ENCODE measurements at places on chromosomes 3 and 15. TPM values are rescaled to one million over a fixed set of nuclear protein-coding genes. Genes with fewer than 3 reads are reported as not detected.
A peak's percentile ranks its signal among the peaks of the same experiment; 100 is the strongest.

DNA sequence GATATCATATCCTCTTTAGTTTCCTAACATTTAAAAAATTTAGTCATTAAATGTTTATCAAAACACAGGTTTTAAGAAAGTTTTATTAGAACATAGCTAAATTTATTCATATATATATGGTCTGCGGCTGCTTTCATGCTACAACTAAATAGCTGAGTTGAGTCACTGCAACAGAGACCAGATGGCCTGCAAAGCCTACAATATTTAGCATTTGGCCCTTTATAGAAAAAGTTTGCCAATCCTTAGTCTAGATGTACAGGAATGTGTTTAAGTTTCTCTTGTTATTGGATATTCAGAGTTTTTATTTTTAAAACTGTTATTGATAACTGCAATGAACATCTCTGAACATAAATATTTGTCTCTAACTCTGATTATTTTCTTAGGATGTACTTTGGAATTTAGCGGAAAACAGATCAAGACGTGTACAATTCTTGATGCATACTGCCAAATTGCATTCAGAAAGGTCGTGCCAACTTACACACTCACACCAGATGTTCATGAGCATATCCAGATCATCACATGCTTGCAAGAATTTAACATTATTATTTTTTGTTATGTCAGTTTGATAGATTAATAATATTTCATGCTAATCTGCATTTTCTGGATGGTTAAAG lies 157.9 kb downstream of the STAC start:
- DNase-seq = no peak
- no peaks in the 10 kb centered on the region for H3K4me1 ChIP-seq
- no peak overlapping the region for H3K4me3 ChIP-seq
- H3K27ac ChIP-seq = no peak overlapping the region
- H3K36me3 ChIP-seq = no peaks in the 10 kb centered on the region

GRCh38 chr15:62853841-62854225 lies 188.7 kb upstream of the TPM1 start:
- peaks cover 7% of the 10 kb centered on the region for H3K4me1 ChIP-seq
- H3K36me3 ChIP-seq = no peaks in the 10 kb centered on the region
- DNase-seq = no peak

DNA sequence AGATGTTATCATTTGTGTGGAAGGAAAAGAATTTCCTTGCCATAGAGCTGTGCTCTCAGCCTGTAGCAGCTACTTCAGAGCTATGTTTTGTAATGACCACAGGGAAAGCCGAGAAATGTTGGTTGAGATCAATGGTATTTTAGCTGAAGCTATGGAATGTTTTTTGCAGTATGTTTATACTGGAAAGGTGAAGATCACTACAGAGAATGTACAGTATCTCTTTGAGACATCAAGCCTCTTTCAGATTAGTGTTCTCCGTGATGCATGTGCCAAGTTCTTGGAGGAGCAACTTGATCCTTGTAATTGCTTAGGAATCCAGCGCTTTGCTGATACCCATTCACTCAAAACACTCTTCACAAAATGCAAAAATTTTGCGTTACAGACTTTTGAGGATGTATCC lies 15.1 kb downstream of the KLHL24 start:
- no peak overlapping the region for H3K27ac ChIP-seq
- peaks cover 30% of the 10 kb centered on the region for H3K36me3 ChIP-seq
- no peak for DNase-seq
- H3K4me3 ChIP-seq = no peak overlapping the region

- H3K4me3 ChIP-seq = no peak overlapping the region
- H3K36me3 ChIP-seq = no peaks in the 10 kb centered on the region
- no peaks in the 10 kb centered on the region for H3K4me1 ChIP-seq
- H3K27me3 ChIP-seq = no peaks in the 10 kb centered on the region
These were observed 469.4 kb upstream of the ROBO2 start for GRCh38 chr3:76570436-76571057.

Gene ZNF860
- total RNA-seq = not detected

Gene IGDCC3
- not detected for total RNA-seq

DNA sequence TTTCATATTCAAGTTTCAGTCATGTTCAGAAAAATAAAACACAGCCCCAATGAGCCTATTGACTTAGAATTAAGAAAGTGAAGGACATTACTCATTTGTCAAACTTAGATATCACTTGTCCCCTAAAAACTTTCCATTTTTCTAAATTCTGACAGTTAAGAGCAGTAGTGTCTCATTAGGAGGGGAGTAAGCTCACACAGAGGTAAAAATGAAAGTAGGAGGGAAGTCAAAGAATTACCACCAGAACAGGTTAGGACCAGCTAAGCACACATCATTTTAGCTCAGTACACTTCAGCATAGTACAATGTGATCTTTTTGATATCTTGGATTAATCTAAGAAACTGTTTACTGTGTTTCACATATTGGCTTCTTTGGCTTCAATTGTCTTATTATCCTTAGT lies 64.3 kb downstream of the OSTN start:
- DNase-seq = no peak
- no peaks in the 10 kb centered on the region for H3K36me3 ChIP-seq
- H3K27me3 ChIP-seq = no peaks in the 10 kb centered on the region
- H3K27ac ChIP-seq = no peak overlapping the region
- H3K4me3 ChIP-seq = no peak overlapping the region

DNA sequence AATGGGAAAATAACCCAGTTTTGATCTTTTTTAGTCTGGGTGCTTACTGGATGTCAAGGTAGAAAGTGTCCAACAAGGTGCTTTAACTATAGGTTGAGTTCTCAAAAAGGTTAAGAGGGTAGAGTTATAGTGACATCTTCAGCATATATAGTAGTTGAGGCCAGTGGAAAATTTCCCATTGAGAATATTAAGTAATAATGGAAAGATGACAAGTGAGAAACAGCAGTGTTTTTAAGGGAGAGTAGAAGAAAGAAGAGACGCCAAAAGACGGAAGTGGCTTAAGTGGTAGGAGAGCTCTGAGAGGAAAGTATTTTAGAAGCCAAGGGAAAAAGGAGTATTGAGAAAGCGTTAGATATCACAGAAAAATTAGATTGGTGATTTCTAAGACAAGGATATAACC lies 10.6 kb downstream of the SPRED1 start:
- no peak for DNase-seq
- H3K4me1 ChIP-seq = no peaks in the 10 kb centered on the region
- H3K27me3 ChIP-seq = peaks cover 4% of the 10 kb centered on the region
- H3K36me3 ChIP-seq = no peaks in the 10 kb centered on the region
- no peak overlapping the region for H3K27ac ChIP-seq

GRCh38 chr3:124916837-124917409 lies 17.6 kb downstream of the MUC13 start:
- no peaks in the 10 kb centered on the region for H3K4me1 ChIP-seq
- H3K27ac ChIP-seq = no peak overlapping the region
- no peak overlapping the region for H3K4me3 ChIP-seq
- no peaks in the 10 kb centered on the region for H3K36me3 ChIP-seq

Gene SOX14
- total RNA-seq = not detected

GRCh38 chr3:139893267-139893962 lies 41.6 kb upstream of the CLSTN2 start:
- no peaks in the 10 kb centered on the region for H3K27me3 ChIP-seq
- no peaks in the 10 kb centered on the region for H3K36me3 ChIP-seq
- no peaks in the 10 kb centered on the region for H3K4me1 ChIP-seq
- no peak for DNase-seq
- H3K4me3 ChIP-seq = no peak overlapping the region

- no peaks in the 10 kb centered on the region for H3K4me1 ChIP-seq
- no peaks in the 10 kb centered on the region for H3K27me3 ChIP-seq
- no peak overlapping the region for H3K27ac ChIP-seq
- H3K36me3 ChIP-seq = peaks cover 68% of the 10 kb centered on the region
These were observed 78.2 kb downstream of the ATG7 start for GRCh38 chr3:11350374-11350773.

DNA sequence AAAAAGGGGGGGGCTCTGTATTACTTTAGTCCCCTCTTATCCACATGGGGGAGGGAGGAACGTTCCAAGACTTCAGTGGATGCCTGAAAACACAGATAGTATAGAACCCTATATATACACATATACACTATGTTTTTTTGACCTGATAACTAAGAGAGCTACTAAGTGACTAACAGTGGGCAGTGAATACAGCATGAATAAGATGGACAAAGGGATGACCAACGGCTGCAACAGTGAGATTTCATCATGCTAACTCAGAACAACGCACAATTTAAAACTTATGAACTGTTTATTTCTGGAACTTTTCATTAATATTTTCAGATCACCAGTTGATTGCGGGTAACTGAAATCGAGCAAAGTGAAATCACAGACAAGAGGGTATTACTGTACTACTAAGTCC lies 7.3 kb downstream of the DCUN1D1 start:
- peaks cover 47% of the 10 kb centered on the region for H3K4me1 ChIP-seq
- no peak overlapping the region for H3K27ac ChIP-seq
- H3K4me3 ChIP-seq = no peak overlapping the region
- H3K27me3 ChIP-seq = no peaks in the 10 kb centered on the region
- DNase-seq = no peak
- H3K36me3 ChIP-seq = peaks cover 16% of the 10 kb centered on the region

DNA sequence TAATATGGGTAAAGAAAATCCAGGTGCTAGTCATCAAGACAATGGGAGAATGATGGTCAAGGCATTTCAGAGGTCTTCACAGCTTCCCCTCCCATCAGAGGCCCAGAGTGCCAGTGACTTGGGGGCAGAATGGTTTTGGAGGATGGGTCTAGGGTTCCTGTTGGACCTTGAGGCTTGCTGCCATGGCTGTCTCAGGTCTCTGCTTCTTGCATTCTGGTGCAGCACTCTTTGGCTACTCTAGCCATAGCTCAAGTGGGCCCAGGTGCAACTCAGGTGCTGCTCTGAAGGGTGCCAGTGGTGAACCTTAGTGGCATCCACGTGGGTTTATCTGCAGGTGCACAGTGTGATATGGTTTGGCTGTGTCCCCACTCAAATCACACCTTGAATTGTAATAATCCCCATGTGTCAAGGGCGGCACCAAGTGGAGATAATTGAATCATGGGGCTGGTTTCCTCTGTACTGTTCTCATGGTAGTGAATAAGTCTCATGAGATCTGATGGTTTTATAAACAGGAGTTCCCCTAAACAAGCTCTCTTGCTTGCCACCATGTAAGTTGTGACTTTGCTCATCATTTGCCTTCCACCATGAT lies 48.5 kb upstream of the PEX5L start:
- no peak overlapping the region for H3K4me3 ChIP-seq
- no peaks in the 10 kb centered on the region for H3K27me3 ChIP-seq
- H3K27ac ChIP-seq = no peak overlapping the region
- no peaks in the 10 kb centered on the region for H3K36me3 ChIP-seq
- H3K4me1 ChIP-seq = no peaks in the 10 kb centered on the region

Gene TRPM1
- total RNA-seq = 0.06 TPM

Gene CHRM5
- total RNA-seq = not detected

DNA sequence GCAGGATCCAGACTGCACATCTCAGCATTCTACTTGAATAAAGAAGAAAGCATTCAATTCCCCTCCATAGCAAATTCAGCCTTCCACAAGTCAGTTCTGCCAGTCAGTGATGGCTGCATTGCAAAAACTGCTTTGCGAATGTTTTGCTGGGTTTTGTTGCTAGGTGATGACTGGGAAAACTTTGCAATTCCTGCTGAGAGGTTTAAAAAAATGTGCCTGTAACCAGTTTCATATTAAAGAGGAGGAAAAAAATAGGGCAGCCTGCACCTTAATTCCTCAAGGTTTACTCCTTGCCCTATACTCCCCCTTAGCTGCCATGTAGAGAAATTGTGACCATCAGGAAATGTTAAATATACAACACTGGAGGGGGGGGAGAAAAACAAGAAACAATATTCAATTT lies 225.6 kb upstream of the ATP11B start:
- no peaks in the 10 kb centered on the region for H3K27me3 ChIP-seq
- no peaks in the 10 kb centered on the region for H3K4me1 ChIP-seq
- no peak for DNase-seq
- H3K4me3 ChIP-seq = no peak overlapping the region
- no peaks in the 10 kb centered on the region for H3K36me3 ChIP-seq

Gene GOLGA6L10
- 2.2 TPM for total RNA-seq

DNA sequence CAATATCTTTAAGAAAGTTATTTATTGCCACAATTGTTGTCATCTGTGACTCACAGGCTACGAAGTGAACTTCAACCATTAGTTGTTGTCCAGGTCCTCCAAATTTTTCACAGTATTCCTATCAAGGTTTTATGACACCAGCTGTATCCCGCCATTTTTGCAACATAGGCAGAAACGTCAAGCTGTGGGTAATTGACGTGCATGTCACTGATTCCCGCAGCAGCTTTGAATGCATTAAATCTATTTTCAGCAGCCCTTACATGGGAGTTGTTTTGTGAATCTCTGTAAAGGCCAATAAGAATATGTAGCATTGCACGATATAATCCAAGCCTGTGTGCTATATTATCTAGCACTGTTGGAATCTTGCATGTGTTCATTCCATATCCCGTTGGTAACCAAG lies 109.1 kb upstream of the TOPAZ1 start:
- no peak overlapping the region for H3K27ac ChIP-seq
- no peaks in the 10 kb centered on the region for H3K36me3 ChIP-seq
- peaks cover 31% of the 10 kb centered on the region for H3K4me1 ChIP-seq
- H3K27me3 ChIP-seq = peaks cover 25% of the 10 kb centered on the region
- DNase-seq = no peak

DNA sequence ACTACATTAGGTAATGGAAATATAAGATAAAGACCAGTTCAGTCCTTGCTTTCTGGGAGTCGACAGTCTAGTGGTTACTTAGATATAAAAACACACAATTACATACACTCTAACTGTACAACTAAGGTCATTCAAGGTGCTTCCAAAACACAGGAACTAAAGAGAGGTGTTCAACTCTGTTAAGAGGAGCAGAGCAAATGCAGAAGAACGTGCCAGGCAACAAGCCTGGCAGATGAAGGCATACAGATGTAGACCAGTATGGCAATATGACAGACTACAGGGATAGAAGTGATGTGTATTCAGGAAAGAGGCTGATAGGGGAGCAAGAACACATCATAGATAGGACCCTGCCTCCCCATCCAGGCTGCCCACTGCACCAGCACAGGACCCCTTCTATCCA lies 78.3 kb downstream of the CBLB start:
- peak overlapping the region; percentile 1 for H3K4me3 ChIP-seq
- no peak for DNase-seq
- H3K27ac ChIP-seq = peak overlapping the region; percentile 33
- H3K4me1 ChIP-seq = peaks cover 61% of the 10 kb centered on the region

GRCh38 chr3:101634591-101635196 lies 42.2 kb downstream of the ZBTB11 start:
- H3K27ac ChIP-seq = no peak overlapping the region
- no peak overlapping the region for H3K4me3 ChIP-seq
- H3K36me3 ChIP-seq = no peaks in the 10 kb centered on the region
- H3K4me1 ChIP-seq = peaks cover 2% of the 10 kb centered on the region
- DNase-seq = no peak

DNA sequence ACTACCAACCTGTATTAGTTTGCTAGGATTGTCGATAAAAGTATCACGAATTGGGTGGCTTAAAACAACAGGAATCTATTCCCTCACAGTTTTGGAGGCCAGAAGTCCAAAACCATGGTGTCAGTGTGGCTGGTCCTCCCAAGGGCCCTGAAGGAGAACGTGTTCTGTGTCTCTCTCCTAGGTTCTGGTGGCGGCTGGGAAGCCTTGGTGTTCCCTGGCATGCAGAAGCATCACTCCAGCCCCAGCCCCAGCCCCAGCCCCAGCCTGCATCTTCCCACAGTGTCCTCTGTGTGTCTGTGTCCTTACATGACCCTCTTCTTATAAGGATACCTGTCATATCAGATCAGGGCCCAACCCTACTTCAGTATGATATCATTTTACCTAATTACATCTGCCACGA lies 272.5 kb upstream of the LYSMD4 start:
- no peaks in the 10 kb centered on the region for H3K36me3 ChIP-seq
- no peak overlapping the region for H3K4me3 ChIP-seq
- no peaks in the 10 kb centered on the region for H3K27me3 ChIP-seq
- no peak overlapping the region for H3K27ac ChIP-seq
- DNase-seq = no peak
- H3K4me1 ChIP-seq = no peaks in the 10 kb centered on the region

GRCh38 chr3:159301961-159302360 lies 500.1 kb downstream of the MFSD1 start:
- DNase-seq = no peak
- H3K4me1 ChIP-seq = no peaks in the 10 kb centered on the region
- no peaks in the 10 kb centered on the region for H3K36me3 ChIP-seq
- H3K27me3 ChIP-seq = no peaks in the 10 kb centered on the region
- no peak overlapping the region for H3K4me3 ChIP-seq

Data from activated CD8-positive, alpha-beta memory T cell treated with anti-CD3 and anti-CD28 coated beads, Interleukin-2, amount 10 ng/mL, durations not matched to agents 7 days and 5 days (primary cell).